T-helper 22 cell (primary cell): ENCODE measurements at places on chromosomes 5 and 9.

DNA sequence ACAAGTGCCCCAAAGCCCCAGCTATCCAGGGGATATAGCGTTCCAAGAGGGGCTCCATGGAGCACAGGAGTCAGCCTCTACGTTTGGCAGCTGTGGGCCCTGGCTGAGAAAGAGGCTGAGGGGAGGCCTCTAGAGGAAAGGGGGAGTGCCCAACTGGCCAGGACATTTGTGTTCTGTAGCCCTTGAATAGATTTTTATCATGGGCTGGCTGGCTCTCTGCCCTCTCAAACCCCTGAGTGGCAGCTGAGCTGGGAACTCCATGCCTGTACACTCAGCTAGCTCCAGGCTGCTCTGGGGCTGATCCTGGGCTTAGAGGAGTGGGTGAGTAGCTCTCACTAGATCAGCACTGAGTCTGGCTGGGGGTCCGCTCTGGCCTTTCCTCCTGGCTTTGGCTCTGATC is 285.0 kb downstream of the ZSWIM6 start:
- DNase-seq = no peak

GRCh38 chr5:16808021-16808420 is 128.1 kb downstream of the MYO10 start:
- no peak for DNase-seq

- no peak for DNase-seq
Measured at GRCh38 chr5:60325870-60326269, 374.1 kb downstream of the DEPDC1B start.

DNA sequence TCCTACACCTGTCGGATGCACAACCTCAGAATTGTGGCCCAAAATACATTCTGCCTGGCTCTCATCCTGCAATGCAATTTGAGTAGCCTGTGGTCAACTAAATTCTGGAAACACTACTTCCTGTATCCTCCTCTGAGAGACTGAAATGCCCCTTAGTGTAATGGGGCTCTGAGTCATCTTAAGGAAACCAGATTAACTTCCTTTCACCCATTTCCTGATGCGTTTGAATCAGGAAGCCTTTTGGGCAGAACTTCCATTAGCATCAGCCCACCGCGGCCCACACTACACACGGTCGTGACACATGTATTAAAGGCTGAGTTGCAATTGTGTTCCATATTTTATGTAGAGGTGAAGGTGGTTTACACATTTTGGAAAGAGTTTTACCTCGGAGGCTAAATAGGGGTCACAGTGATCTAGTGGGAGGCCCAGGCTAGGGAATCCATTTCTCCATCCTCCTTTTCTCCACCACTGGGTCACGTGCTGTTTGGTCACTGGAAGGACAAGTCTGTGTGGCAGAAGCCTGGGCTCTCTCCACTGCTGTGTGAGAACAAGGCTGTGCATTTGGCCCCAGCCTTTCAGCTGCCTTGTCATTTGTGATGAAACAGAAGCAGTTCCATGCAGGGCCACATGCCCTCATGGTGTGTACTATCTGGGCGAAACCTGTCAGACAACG is 55.9 kb downstream of the DAP start:
- DNase-seq = no peak

DNA sequence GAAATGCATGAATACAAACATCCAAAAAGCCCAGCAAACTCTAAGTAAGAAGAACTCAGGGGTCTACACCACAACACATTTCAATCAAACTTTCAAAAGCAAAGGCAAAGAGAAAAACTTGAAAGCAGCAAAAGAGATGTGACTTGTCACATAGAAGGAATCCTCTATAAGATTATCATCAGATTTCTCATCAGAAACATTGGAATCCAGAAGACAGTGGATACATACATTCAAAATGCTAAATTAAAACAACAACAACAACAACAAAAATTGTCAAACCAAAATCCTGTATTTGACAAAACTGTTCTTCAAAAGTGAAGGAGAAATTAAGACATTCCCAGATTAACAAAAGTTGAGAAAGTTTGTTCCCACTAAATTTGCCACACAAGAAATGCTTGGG is 362.7 kb downstream of the ZNF608 start:
- no peak for DNase-seq

GRCh38 chr5:64671678-64672077 is 18.6 kb upstream of the SHISAL2B start:
- no peak for DNase-seq

GRCh38 chr5:35059251-35059650 is 11.5 kb upstream of the AGXT2 start:
- no peak for DNase-seq

GRCh38 chr9:72563806-72564205 is 42.4 kb downstream of the TMC1 start:
- no peak for DNase-seq

DNA sequence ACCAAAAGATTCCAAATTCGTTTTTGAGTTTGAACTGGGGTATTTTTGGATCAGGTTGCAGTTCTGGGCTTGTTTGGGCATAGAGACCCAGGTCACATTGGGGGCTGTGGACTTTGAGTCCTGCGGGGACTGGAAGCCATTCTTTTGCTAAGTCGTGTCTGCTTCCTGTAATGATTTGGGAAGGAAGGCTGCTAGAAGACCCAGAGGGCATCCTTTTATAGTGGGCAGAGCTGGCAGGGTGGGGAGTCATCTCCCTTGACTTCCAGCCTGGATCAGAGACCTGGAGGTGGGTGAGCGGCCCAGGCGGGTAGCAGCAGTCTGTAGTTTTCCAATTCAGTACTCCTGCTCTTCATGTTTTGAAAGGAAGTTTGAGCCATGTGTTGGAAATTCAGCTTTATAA is 11.3 kb downstream of the ZNF618 start:
- no peak for DNase-seq

DNA sequence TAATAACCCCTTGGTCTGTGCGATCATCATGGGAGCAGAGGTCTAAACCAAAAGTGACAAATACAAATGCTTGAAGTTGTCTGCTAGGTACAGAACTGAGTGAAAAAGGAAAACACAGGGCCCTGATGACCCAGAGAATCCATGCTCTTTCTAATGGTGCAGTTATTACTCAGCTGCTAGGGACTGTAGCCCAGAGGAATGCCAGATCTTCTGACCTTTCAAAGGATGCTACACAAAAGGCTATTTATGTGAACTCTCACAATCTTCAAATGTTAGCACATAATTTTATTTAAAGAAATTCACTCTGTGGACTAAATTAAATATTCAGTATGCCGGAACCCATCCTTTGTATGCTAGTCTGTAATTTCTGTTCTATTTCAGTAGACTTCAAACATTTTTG is 79.9 kb downstream of the PRR16 start:
- DNase-seq = no peak

- DNase-seq = no peak
Measured at GRCh38 chr5:90381213-90381929, 28.2 kb downstream of the CETN3 start.

DNA sequence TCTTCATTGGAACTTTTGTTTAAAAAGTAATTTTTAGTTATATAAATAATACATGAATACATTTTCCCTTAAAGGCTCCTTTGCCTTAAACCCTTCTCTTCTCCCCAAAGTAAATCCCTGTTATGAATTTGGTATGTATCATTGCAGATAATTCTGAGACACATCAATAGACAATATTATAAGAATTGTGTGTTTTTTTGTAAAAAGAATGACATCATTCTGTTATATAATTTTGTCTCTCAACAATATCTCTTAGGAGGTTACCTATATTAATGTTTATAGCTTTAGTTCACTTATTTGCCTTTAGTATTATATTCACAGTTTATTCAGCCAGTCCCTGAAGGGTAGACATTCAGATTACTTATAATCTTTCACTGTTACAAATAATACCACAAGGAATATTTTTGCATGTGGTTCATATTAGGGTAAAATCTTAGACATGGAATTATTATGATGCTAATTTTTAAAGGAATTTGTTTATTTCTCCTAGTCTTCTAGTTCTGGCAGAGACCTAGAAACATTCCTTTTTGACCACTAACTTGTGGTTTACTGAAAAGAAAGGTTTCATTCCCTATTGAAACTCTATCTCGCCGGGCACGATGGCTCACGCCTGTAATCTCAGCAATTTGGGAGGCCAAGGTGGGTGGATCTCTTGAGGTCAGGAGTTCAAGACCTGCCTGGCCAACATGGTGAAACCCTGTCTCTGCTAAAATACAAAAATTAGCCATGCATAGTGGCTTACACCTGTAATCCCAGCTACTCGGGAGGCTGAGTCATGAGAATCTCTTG is 105.6 kb downstream of the KCTD16 start:
- DNase-seq = no peak

GRCh38 chr5:179393078-179393477 is 47.8 kb upstream of the ADAMTS2 start:
- no peak for DNase-seq

GRCh38 chr9:92599938-92600461 is 64.2 kb upstream of the ECM2 start:
- no peak for DNase-seq

GRCh38 chr9:87547671-87548081 is 50.0 kb downstream of the DAPK1 start:
- no peak for DNase-seq

DNA sequence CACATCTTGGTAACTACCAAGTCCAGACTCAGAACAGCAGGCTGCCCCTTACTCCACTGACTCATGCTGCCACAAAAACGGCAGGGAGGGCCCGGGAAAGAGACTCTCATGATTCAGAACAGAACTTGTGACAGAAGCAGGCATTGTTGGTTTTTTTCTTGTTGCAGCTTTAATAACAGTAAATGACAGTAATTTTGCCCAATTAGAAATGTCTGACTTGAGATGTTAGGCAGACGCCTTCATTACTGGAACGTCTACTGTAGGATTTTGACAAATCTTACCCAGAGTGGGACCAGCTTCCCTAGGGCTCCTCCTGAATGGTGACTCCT is 77.9 kb downstream of the SEMA5A start:
- no peak for DNase-seq

DNA sequence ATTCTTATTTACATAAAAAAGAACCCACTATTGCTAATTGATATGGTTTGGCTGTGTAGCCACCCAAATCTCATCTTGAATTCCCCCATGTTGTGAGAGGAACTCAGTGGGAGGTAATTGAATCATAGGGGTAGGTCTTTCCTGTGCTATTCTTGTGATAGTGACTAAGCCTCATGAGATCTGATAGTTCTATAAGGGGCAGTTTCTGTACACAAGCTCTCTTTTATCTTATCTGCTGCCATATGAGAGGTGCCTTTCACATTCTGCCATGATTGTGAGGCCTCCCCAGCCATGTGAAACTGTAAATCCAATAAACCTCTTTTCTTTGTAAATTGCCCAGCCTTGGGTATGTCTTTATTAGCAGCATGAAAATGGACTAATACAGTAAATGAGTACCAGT is 58.2 kb upstream of the PRR16 start:
- DNase-seq = no peak

DNA sequence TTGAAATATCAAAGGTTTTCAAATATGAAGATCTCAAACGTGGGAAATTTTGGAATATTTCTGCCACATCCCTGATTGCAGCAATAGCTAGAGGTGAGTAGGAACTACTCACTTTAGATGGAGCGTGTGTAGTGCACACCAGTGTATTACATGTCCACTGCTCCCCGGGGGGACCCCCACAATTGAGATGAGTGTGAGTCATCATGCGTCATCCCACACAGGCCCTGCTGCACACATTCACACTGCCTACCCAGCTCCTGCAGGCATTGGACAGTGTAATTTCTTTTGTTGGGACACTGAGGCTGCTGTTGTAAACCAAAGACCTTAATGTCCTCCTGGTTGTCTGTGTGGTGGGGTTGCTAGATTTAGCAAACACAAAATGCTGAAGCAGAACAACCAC is 280.0 kb downstream of the GAS1 start:
- no peak for DNase-seq

DNA sequence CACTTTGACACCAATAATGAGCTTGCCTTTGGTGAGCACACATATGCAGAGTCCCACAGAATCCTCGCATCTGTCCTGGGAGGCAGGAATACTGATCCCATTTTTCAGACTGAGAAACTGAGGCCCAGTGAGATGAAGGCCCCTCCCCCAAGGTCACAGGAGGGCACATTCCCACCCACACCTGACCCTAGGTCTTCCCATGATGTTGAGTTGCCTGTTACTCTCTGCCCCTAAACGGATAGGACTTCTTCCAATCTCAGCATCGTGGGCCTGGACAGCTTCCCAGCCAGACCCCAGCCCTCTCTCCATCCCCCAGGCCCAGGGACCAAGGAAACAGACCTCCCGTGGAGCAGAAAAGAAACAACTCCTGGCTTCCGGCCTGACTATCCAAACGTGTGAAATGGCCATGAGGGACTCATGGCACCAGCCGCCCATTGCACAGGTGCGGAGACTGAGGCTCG is 877 bp downstream of the SH3GLB2 start:
- DNase-seq = no peak

- DNase-seq = no peak
Measured at GRCh38 chr5:173895401-173896165, 7.4 kb downstream of the CPEB4 start.

DNA sequence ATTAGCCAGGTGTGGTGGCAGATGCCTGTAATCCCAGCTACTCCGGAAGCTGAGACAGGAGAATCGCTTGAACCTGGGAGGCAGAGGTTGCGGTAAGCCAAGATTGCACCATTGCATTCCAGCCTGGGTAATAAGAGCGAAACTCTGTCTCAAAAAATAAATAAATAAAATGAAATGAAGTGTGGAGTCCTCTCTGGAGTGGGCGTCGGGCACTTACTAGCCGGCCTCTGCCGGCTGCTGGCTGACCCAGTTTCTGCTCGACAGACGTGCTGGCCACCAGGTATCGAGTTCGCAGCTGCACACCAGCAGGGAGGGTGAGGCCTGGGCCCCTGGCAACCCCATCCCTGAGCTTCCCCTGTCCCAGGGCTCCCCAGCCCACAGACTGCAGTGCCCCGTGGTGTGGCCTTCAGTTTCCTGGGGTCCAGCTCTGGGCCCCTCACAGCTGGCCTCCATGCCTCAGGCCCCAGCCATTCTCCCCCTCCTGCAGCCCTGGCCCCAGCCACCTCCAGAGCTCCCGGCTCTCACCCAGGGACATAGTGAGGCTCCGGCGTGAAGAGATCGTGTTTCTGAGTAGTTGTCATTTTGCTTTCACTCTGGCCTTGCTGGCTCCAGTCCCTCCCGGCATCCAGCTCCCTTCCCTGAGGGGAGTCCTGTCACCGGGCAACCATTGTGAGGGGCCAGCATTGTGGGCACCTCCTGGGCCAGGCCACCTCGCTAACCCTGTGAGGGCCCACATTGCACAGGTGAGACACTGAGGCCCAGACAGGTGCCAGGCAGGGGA is 3.8 kb upstream of the STPG3 start:
- DNase-seq = no peak

GRCh38 chr9:70553707-70554673 is 139.5 kb upstream of the KLF9 start:
- DNase-seq = no peak
